Coronary artery (tissue), 2 donors: ENCODE measurements at places on chromosomes 16 and 17.

DNA sequence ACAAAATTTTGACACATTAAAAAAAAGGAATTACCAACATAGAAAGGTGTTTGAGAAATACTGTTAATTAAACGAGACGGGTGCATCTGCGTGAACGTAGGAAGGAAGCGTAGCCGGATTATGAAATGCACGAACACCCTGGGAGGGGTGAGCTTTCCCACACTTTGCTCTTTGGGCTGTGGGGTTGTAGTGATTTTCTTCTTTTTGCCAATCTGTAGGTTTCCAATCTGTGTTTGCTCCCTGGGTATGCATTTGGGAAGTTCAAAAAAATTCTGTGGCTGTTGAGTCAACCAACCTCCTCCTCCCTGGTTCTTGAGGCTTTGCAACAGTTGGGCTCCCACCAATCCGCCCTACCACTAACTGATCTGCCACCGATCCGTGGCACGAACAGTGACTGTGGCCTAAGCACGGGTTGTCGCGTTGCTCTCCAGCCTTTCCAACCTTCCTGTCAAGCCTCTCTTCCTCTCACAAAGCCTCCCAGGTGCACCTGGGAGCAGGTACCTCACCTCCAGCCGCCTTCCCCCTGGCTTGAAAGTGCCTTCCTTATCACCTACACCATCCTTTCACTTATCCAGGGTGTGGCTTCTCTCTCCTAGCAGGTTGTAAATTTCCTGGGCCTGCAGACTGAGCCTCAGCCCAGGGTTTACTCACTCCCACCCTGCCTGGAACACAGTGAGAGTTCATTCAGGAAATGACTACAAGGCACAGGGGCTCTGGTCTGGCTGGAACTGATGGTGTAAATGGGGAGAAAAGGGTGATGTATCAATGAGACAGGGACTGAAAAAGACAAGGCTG, 16.6 kb downstream of the RTN4RL1 start:
- DNase-seq = no peak

DNA sequence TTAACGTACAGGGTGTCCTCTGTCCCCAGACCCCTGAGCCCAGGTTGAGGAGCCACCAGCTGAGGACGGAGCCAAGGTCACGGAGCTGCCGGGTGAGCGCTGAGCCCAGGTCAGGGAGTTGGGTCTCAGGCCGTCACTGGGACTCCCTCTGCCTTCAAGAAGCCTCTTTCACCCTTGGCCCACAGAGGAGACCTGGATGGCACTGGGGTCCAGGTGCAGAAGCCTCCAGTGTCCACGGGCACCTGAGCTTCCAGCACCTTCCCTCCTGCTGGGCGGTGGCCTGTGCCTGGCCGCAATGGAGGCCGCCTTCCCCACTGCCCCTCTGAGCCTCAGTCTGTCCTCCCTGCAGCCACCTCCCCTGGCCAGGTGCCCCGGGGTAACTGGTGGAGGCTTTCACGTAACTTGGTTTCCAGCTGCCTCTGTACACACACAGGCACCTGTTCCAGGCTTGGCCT, 31.6 kb upstream of the CDH15 start:
- no peak for DNase-seq

DNA sequence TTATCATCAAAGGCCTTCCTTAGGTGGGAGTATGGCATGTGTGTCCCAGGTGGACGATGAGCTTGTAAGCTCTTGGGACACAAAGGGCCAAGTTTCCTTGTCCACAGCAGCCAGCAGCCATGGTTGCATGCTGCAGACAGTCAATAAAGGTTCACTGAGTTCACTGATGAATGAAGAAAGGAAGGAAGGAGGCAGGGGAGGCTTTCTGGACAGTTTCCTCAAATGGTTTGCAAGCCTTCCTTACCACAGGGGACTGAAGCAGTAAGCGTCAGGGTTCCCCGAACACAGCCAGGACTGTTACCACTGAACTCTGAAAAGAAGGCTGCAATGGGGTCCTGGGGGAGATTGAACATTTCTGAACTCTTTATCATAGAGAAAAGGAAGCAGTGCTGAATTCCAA, 111.1 kb downstream of the GAS7 start:
- no peak for DNase-seq

- no peak for DNase-seq
Observed at GRCh38 chr17:61230972-61231820, 168.4 kb upstream of the TBX2 start.

DNA sequence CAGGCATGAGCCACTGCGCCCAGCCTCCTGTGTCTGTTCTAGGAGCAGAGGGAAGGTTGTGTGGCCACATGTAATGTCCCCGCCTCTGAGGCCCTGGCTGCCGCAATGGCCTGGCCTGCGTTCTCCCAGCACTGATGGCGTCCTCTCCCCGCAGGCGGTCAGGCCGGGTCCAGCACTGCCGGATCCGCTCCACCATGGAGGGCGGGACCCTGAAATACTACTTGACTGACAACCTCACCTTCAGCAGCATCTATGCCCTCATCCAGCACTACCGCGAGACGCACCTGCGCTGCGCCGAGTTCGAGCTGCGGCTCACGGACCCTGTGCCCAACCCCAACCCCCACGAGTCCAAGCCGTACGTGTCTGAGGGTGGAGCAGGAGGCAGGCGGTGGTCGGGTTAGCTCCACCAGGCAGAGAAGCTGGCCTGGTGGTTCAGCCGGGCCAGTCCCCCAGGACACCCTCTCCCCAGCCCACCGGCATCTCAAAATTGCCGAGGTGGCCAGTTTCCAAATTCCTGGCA, 100.8 kb downstream of the SDR42E1 start:
- no peak for DNase-seq

DNA sequence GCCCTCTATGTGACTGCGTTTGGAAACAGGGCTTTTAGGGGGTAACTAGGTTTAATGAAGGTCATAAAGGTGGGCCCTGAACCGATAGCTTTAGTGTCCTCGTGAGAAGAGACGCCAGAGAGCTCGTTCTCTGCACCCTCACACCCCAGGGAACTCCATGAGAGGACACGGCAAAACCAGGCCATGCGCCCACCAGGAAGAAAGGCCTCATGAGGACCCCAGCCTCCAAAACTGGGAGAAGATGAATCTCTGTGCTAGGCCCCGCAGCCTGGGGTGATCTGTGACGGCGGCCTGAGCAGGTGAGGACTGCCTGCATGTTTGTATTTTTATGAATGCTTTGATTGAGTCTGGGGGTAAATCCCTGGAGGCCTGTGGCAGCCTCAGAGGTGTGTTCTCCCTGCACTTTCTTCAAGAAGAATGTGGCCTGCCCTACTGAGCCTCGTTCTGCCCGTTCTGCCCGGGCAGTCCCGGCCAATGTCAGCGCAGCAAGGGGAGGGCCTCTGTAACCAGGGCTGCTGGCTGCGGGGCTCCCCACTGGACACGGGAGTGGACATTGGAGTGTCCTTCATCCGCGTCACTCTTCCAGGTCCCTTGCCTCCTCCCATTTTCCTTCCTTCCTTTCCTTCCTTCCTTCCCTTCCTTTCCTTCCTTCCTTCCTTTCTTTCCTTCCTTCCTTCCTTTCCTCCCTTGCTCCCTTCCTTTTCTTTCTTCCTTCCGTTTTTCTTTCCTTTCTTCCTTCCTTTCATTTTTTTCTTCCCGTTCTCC, 6.8 kb upstream of the RNF213 start:
- no peak for DNase-seq

DNA sequence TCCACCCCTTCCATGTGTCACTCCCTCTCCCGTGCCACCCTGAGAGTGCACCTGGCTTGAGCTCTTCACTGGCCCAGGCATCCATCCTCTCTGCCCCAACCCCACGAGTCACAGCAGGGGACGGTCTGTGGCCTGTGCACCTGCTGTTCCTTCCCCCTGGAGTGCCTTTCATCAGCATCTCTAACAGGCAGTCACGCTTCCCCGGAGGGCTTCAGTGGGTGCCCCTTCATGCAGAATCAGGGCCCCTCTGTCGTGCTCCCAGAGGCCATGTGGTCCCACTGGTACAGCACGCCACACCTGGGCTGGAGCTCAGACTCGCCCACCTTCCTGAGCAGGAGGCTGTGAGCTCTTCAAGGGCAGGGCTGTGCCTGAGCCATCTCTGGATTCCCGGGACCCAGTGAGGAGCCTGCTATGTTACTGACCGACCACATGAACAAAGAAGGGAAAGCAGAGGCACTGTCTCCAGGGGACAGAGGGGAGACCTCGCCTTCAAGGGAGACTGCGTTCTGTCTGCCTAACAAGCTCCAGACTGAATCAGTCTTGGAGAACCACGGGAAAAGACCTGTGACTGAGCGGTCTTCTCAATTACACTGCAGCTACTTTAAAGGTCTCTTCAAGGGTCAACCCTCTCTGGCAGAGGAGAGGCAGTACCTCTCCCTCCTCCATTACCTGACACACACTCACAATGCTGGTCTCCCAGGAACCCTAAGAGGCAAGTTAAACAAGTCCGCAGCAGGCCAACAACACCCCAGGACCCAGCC, 78.8 kb upstream of the DOC2B start:
- no peak for DNase-seq

GRCh38 chr16:84735849-84736586, 36.2 kb downstream of the USP10 start:
- DNase-seq = no peak

- no peak for DNase-seq
Observed at GRCh38 chr16:14405611-14406537, 224.2 kb downstream of the PARN start.

DNA sequence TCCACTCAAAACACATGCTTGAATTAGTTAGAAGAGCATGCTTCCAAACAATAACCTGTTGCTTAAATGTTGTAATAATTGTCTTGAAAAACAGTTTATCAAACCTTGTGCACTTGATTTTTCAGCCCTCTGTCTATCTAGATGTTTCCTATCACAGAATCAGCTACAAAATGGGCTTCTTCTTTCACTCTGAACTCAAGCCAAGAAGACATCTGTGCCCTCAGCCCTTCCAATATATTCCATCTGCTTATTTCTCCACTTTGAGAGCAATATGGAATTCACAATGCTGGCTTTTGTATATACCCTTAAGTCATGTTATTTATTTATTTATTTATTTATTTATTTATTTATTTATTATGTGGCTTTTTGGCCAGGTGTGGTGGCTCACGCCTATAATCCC, 234.2 kb downstream of the TOX3 start:
- no peak for DNase-seq

- no peak for DNase-seq
Observed at GRCh38 chr17:28950017-28950751, 1.1 kb downstream of the PHF12 start.

DNA sequence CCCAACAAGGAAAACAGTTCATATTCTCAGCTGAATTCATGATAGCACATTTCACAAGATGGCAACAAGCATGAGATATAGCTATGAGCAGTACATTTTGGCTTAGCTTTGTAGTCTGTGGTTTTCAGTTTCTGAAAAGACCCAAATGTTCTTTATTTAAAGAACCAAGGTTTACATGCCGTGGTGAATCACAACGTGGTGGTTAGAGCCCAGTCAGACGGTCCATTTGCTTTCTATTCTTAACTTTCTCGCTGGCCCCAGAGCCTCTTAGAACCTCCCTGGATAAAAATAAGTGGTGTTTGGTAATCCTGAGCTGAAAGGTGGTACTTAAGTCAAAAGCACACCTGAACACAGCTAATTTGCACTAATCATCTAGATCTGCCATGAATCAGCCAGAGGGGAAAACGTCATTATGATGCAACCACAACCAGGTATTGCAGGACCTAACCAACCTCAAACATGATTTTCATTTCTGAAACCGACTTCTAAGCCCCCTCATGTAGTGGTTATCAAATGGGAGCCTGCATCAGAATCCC, 18.6 kb upstream of the HAPSTR1 start:
- DNase-seq = no peak

DNA sequence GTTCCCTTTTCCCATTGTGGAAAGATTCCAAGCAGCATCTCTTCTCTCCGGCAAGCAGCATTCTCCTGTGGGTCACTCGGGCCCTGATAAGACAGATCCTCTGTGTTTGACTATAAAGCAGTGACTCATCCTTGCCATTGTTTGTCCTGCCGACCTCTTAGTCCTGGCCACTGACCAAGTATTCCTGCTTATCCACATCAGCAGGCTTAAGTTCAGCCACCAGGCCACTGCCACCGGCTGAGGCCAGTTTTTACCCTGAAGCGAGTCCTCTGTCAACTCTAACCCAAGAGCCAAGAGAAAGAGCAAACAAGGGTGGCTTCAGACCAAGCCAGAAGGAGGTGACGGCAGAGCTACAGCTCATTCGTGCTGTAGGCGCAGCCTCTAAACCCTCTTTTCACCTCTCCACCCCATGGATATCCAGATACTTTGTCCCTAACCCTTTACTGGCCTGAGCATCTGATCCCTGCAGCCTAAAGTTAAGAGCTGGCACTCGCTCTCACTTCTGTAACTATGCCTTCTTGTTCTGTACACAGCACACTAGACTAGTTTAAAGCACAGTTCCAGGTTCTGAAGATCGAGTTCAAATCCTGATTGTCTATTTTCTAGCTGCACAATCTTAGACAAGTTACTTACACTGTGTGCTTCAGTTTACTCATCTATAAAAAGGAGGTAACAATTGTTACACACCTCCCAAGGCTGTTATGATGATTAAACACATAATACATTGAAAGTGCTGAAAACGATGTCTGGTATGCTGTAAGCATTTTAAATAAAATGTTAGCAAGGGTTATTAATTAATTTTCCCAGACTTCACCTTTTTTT, 31.0 kb downstream of the SOX9 start:
- DNase-seq = peak; percentile 75

- DNase-seq = no peak
Observed at GRCh38 chr16:48361012-48361411, 24.2 kb downstream of the SIAH1 start.

DNA sequence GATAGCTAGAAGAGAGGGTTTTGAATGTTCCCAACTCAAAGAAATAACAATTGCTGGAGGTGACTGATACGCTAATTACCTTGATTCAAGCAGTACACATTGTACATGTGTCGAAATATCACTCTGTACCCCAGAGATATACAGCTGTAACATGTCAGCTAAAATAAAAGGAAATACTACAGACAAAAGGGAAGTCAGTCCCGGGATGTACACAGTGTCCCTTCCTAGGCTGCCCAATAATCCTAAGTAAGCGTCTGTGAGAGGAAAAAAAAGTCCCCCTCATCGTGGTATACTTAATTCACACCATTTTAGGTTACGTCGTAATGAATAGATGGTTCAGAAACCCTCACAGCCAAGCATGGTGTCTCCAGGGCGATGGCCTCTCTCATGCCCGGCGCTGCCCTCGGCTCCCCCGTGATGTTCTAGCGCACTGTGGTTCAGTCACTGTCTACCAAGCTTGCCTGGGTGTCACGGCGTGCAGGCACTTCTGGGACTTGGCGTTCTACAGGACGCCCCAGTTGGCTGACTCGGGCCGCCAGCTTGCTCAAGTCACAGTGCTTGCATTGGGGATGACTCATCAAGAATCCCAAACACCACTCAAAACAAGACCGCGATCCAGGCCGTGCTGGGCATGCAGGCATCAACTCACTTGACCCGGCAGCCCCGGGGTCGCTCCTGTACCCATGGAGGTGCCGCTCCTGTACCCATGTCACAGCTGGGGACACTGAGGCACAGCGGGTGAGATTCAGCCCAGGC, 27.6 kb downstream of the CCDC40 start:
- no peak for DNase-seq
